PC-3 (cell line): ENCODE measurements at places on chromosomes 12 and 14. TPM values are rescaled to one million over a fixed set of nuclear protein-coding genes. Genes with fewer than 3 reads are reported as not detected.
A peak's percentile ranks its signal among the peaks of the same experiment; 100 is the strongest.

DNA sequence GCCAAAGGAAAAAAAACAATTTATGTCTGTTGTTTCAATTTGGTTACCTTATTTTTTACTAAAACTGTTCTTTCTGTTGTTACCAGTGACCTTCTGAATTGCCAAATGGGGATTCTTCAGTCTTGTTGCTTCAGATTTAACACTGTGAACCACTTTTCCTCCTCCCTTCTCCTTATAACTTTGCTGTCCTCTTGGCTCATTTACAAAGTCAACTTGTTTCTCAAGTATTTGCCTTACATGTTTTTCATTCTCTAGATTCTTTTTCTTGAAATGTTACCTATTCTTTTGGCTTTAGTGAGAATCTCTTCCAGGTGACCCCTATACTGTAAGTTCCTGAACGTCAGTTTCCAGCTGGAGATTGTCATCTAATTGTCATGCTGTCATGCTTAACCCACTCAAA is 19.4 kb downstream of the FUT8 start:
- no peak for DNase-seq

- no peak for DNase-seq
Measured at GRCh38 chr14:21192447-21192822, 36.6 kb upstream of the OR5AU1 start.

GRCh38 chr12:85029456-85029855 is 6.6 kb downstream of the TSPAN19 start:
- peak; percentile 71 for DNase-seq

GRCh38 chr14:71449316-71450055 is 482.7 kb upstream of the RGS6 start:
- peak; percentile 79 for DNase-seq

GRCh38 chr14:70020352-70021170 is 141.3 kb downstream of the SMOC1 start:
- no peak for DNase-seq

DNA sequence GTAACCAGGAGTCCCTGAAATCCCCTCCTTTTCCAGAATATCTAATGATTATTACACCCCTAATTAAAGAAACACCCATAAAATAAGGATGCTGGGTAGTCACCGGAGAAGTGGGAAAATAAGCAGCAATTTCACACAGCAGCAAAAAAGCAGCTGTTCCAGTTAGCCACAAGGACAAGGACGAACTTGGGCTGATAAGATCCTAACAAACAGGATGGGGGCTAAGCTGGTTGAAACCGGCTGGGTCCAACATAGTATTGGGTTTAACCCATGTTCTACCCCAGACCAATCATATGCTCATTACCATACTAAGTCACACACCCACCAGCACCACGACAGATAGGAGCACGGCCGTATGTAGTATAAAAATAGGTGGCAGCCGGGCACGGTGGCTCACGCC is 100.7 kb downstream of the RPL10L start:
- DNase-seq, result no peak

DNA sequence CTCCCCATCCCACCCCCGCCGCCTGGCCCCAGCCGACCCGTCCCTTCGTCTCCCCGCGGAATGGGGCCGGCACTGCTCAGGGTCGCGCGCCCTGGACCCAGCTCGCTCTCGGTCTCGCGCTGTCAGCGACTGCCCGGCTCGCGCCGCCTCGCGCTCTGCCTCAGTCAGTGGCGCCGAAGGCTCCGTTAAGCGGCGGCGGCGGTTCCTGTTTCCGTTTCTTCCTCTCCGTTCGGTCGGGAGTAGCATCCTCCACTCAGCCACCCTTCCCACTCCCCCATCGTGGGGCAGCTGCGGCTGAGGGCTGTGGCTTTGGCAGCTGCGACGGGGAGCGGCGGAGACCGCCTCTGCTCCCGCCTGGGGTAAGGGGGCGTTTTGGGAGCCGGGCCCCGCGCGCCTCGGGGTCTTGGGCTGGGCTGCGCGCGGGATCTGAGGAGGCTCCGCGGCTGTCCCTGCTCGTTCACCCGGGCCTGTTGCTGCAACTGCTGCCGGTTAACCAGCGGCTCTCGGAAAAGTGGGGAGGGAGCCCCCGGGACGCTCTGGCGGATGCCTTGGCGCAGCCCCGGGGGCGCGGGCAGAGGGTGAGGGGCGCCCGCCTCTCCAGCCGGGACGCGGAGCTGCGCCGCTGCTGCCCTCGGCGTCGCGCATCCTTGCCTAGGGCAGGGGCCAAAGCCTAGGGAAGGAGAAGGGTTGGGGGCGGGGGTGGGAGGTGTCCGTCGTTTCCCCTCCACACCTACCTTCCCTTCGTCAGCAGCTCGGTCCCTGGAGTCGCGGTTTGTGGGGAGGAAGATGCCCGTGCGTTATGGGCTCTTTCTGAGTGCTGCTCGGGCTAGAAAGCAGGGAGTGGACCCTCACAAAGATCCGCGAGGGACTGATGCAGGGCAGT is 567 bp downstream of the FUT8 start:
- peak; percentile 48 for DNase-seq

DNA sequence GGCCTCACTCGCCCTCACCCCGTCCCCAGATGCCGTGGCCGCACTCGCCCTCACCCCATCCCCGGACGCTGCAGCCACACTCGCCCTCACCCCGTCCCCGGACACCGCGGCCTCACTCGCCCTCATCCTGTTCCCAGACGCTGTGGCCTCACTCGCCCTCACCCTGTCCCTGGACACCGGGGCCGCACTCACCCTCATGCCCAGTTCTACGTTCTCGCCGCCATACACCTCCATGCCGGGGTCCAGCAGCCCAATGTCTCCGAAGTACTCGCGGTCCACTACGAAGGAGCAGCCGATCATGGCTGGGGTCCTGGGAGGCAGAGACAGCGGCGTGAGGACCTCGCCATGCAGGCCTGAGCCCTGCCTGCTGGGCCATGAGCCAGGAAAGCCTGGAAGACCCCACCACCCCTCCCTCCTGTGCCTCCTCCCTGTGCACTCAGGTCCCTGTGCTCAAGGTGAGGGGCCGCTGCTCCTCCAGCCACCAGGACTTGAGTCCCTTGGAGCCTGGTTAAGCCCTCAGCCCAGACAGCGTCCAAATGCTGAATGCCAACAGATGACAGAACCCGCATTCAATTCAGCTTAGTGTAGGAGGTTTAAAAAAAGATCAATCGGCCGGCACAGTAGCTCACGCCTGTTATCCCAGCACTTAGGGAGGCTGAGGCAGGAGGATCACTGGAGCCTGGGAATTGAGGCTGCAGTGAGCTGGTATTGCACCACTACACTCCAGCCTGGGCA is 81.5 kb downstream of the GALNT9 start:
- DNase-seq, result no peak

DNA sequence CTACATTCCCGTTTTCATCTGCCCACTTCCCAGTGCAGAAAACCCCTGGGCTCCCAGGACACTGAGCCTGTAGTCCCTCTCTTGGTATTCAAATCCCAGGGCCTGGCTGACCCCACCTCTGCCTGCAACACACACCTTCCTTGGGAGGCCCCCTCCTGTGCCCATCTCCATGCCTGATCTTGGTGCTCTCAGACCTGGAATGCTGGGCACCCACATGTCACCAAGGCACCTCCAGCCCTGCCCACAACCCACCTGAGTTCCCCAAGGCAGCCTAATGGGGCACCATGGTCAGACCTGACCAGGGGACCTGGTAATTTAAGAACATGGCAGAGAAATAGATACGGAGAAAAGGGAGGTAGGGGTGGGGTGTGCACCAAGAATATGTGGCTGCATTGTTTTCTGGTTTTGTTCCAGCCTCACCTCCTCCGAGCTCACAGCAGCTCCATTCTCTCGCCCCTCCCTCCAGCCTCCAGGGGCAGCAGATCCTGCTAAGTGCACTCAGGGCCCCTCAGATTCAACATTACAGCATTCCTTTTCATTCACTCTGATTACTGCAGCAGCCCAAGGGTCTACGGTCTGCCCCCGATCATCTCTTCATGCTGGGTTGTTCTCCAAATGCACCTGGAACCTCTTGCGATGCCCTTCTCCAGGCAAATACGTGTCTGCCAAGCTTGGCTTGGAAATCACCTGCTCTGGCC is 9.2 kb upstream of the HSP90AA1 start:
- DNase-seq, result no peak

GRCh38 chr12:106101803-106102202 is 37.0 kb downstream of the NUAK1 start:
- no peak for DNase-seq

DNA sequence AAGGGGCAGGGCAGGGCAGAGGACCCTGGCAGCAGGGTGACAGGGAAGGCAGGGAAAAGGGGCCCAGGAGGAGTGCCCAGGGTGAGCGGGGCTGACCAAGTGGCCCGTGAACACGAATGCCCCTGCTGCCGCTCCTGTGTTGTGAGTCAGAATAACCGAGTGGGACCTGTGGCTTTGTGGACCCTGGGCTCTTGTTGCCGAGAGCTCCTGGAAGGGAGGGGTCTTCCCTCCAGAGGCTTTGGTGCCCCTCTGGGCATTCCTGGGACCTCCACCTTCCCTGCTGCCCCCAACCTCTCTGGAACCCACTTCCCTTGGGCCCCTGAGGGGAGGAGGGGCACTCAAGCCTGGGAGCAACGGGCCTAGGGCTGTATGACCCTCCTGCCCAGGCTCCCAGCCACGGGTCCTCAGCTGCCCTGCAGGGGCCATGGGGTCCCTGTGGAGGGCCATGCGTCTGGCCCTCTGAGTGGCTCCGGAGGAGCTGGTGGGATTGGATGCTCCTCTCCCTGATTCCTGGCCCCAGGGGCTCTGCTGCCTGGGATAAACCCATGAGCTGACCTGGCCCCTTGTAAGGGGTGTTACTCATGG is 319.4 kb downstream of the TMEM121 start:
- no peak for DNase-seq

- no peak for DNase-seq
Measured at GRCh38 chr14:24131549-24131966, 1.1 kb downstream of the FITM1 start.

DNA sequence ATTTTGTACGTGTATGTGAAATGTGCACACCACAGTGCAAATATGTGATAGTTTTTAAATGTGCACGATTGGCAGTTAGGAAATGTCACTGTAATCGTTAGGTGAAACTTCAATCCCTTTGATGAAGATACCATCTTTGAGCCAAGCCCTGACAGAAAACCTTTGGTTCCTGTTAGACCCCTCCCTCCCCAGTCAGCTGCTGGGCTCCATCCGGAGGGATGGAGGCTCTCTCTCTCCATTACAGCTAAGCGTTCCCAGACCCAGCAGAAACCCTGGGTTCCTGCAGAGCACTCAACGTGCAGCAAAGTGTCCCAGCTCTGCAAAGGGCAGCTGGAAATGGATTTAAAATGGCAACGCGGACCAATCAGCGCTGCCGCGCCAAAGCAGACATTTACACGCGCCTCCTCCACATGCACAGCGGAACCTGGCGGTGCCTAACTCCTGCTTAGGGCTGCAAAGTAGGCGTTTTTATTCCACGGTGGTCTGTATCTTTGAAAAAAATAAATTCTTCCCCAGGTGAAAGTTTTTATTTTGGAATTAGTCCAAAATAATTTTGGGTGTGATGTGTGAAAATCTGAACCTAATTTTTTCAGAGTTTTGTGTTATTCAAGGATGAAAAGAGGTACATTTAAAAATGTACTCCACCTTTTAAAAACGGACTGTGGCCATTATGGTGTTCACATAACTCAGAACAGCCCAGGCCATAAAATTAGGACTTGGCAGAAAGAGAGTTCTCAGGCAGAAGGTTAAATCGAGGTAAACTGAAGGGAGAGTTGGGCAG is 1.4 kb upstream of the HMGA2 start:
- peak; percentile 82 for DNase-seq

DNA sequence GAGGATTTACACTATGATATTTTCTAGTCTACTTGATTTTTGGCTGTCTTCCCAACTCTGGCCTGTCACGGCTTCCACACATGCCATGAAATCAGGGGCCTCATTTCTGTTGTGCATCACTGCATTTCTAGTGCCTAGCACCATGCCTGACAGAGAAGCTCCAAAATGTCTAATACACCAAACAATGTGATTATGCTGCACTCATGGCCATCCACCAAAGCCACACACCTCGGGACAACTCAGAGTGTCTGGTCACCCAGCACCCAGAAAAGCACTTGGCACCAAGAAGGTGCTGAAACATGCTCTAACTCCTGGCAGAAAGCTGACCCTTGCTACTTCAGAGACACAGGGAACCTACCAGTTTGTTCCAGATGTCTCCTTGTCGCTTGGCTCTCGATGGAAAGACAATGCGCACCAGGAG is 11.3 kb downstream of the GCN1 start:
- no peak for DNase-seq

- no peak for DNase-seq
Measured at GRCh38 chr14:71967704-71968103, 35.5 kb downstream of the RGS6 start.

GRCh38 chr12:121483949-121484348 is 84.0 kb downstream of the RNF34 start:
- no peak for DNase-seq

DNA sequence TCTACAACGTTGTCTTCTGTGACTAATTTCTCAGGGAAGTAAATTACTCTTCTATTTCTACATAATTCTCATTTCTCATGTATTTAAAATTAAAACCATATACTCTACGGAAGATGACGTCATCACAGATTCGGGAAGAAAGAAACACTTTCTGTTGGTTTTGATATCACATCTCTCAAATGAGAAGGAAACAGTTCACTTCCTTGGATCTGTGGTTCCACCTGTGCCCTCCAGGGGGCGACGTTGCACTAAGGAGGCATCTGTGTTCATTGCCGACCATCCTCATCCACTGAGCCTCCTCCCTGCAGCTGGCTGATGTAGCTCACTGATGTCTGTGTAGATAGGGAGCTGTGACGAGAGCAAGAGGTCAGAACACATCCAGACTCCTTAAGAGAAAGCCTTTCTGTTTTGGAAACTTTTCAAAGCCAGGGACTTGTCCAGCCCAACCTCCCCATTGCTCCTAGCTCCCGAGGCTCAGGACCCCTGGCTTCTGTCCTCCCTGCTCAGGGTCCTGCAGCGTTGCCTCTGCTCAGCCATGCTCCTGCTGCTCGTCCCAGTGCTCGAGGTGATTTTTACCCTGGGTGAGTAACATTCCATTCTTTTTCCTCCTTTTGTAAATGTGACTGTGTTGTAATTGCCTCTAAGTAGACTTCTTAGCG is 172.7 kb upstream of the OR4E1 start:
- peak; percentile 52 for DNase-seq

GRCh38 chr12:48881686-48882314 is 16.1 kb upstream of the RND1 start:
- DNase-seq, result no peak

- peak; percentile 87 for DNase-seq
Measured at GRCh38 chr12:111313833-111314259, 55.0 kb downstream of the PHETA1 start.

DNA sequence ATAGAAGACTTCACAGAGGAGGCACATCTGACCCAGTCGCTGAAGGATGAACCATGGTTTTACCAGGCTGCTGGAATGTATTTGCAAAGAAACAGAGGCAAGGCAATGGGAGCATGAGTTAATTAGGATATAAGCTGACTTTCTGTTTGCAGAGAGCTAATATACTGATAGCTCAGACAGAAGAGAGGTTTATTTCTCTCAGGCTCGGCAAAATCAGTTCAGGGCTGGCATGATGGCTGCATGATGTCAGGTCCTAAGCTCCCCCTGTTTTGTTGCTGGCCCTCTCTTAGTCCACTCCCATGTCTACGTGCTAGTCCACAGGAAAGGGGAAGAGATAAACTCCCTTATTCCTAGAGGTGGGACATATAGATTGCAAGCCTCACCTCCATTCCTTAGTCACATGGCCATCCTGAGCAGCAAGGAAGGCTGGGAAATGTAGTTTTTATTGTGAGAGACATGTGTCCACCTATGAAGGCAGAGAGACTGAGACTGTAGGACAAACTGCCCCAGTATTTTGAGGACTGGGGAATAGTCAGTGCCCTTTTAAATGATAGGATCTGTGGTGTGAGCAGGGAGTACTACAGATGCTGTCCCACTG is 224.5 kb downstream of the VRK1 start:
- DNase-seq, result peak; percentile 50

The TBX3 gene
- total RNA-seq, result 89.4 and 123 TPM in 2 replicates

The NAV3 gene
- 1.6 and 6.8 TPM in 2 replicates for total RNA-seq

The SAMD15 gene
- total RNA-seq, result 1.2 and 6.2 TPM in 2 replicates

The B4GALNT1 gene
- 39.0 and 42.3 TPM in 2 replicates for total RNA-seq

The EML5 gene
- total RNA-seq, result 0.66 and 0.86 TPM in 2 replicates
